Fibroblast of skin of right biceps (primary cell): ENCODE measurements at places on chromosomes 11 and 22.

GRCh38 chr11:92390783-92391182 lies 166.2 kb downstream of the FAT3 start:
- no peak for DNase-seq

- peak; percentile 80 for DNase-seq
Measured at GRCh38 chr11:116960930-116961329, 123.5 kb upstream of the APOA1 start.

- peak; percentile 13 for DNase-seq
Measured at GRCh38 chr11:43359422-43359818, 700 bp downstream of the TTC17 start.

- DNase-seq = no peak
Measured at GRCh38 chr11:36101466-36101865, 157.6 kb downstream of the LDLRAD3 start.

DNA sequence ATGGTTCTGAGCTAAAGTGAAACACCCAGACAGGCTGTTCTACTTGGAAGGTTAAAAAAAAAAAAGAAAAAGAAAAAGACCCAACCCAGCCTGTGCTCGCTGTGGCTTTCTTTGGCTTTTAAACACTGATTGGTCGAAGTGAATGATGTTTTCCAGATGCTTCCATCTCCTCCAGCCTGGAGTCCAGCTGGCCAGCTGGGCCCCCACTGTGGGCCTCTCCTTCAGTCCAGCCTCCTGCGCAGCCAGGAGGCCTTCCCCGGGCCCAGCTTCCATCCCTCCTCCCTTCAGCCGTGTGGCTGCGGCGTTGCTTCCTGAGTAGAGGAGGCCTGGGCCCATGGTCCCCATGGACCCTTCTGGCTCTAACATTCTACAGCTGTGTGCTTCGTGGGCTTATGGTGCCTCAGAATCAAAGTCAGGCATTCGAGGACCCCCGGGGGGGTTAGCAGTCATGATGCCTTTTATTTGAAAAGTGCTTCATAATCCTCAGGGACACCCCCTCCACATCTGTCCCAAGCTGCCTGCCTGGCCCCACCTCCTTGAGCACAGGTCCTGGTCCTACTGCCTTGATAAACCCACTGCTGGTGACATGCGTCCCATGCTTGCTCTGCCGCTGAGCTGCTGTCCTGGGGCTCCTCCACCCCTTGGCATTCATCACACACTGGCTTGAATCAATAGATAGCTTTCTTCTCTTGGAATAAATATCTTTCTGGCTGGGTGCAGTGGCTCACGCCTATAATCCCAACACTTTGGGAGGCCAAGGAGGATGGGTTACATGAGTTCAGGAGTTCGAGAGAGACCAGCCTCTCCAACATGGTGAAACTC lies 42.2 kb upstream of the FBLN1 start:
- DNase-seq = no peak

GRCh38 chr11:1515082-1516060 lies 28.8 kb upstream of the MOB2 start:
- peak; percentile 48 for DNase-seq

GRCh38 chr22:38129856-38130255 lies 19.4 kb upstream of the BAIAP2L2 start:
- no peak for DNase-seq

DNA sequence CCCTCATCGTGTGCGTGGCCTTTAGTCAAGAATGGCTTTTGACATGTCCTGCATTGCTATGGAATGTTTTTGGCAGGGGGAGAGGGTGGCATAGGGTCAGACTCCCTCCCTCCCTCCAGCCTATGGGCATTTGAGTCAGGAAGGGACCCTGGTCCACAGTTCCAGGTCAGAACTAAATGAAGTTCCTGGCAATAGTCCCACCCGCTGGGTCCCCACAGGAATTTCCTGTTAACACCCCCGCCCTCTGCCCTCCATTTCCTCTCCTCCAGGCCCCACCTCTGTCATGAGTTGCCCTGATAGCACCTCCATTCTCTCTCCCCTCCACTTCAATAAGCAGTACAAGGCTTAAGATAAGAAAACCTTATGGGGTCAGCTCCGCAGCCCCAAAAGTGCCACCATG lies 40.8 kb upstream of the LMO2 start:
- no peak for DNase-seq

GRCh38 chr11:18698341-18699268 lies at the start of gene TMEM86A:
TSS of gene TMEM86A (plus strand) at chr11:18698779. CDS start at chr11:18698887, 108 bp downstream.
- DNase-seq = peak; percentile 83

DNA sequence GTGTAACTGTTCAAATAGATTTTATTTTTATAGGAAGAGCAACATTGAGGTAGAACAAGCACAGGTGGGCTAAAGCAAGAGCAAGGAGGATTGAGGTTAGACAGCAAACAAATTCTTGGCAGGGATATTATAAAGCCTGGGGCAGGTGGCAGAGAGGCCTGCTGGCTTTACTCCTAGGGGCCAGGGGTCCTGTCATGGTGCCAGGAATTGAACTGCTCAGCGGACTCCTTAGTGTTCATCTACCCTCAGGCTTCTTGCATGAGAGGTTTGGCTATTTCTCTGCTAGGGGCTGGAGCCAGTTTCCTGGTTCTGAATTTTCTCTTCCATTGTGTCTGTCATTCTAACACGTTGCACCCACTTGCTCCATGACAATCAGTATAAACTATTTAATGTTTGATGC lies 217.2 kb upstream of the NCAM1 start:
- no peak for DNase-seq

- DNase-seq = no peak
Measured at GRCh38 chr22:47351836-47352579, 589.6 kb downstream of the TBC1D22A start.

- DNase-seq = no peak
Measured at GRCh38 chr11:115894176-115894575, 390.0 kb upstream of the CADM1 start.

- no peak for DNase-seq
Measured at GRCh38 chr11:11782532-11783110, 59.2 kb upstream of the USP47 start.

GRCh38 chr11:117482881-117483280 lies 155.2 kb downstream of the CEP164 start:
- DNase-seq = no peak

DNA sequence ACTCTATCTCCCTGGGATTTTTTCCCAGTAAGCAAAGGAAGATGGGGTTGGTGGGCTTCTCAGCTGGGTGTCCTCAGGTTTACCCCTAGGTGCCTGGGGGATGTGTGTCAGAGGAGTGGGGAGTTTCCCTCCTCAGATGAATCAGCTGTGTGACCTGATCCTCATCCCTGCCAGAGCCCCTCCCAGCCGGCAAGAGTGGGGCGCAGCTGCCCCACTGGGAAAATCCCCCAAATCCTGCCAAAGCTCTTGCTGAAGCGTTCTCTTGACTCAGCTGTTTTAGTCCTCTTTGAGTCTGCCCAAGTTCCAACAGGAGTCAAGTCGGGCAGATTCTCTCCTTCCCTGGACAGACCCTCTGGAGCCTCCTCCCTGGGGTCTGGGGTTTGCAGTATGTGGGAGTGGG lies 6.0 kb downstream of the C11orf68 start:
- peak; percentile 72 for DNase-seq

DNA sequence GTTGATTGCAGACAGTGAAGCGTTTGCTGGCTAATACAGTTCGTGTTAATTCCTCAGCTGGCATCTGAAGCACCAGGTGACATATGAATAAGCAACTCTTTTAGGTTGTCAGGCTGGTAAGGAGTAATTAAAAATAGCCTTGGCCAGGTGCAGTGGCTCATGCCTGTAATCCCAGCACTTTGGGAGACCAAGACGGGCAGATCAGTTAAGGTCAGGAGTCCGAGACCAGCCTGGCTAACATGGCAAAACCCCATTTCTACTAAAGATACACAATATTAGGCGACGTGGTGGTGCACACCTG lies 74.9 kb downstream of the CECR2 start:
- DNase-seq = no peak

DNA sequence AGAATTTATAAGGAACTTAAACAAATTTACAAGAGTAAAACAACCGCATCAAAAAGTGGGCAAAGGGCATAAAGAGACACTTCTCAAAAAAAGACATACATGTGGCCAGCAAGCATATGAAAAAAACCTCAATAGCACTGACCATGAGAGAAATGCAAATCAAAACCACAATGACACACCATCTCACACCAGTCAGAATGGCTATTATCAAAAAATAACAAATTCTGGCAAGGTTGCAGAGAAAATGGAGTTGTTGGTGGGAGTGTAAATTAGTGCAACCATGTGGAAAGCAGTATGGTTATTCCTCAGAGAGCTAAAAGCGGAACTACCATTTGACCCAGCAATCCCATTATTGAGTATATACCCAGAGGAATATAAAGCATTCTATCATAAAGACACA lies 866.8 kb upstream of the TENM4 start:
- no peak for DNase-seq

- DNase-seq = no peak
Measured at GRCh38 chr11:97614606-97615005, 1224.8 kb downstream of the JRKL start.

DNA sequence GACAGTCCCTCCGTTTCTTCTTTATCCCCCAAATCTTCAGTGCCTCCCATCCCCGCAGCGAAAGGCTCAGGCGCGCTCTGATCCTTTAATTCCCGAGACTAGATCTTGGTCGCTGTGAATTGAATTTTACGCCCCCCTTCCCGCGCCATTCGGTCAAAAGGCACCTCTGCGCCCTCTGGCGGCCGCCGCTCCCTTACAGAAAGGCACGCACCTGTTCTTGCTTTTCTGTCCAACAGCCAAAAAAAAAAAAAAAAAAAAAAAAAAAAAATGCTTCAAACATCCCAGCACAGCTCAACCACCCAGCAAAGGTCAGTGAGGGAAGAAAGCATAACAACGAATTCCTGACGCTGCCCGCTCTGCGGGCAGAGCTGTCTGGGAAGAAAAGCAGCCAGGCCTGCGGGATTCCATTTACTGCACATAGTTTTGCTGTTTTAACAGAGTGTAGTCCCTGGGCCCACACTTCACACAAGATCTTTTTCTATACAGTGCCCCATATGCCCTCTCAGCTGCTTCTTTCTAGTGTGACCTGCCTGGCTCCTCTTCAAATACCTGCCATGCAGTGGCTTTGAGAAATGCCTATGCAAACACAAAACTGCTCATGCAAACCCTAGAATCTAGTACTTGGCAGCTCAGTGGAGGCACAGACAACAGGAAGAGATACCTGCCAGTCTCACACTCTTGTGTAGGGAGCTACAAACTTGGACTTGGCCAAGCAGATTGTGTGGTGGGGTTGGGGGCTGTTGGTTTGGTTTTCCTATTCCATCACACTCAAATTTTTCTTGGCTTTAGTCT lies 1.3 kb upstream of the ESAM start:
- peak; percentile 63 for DNase-seq

DNA sequence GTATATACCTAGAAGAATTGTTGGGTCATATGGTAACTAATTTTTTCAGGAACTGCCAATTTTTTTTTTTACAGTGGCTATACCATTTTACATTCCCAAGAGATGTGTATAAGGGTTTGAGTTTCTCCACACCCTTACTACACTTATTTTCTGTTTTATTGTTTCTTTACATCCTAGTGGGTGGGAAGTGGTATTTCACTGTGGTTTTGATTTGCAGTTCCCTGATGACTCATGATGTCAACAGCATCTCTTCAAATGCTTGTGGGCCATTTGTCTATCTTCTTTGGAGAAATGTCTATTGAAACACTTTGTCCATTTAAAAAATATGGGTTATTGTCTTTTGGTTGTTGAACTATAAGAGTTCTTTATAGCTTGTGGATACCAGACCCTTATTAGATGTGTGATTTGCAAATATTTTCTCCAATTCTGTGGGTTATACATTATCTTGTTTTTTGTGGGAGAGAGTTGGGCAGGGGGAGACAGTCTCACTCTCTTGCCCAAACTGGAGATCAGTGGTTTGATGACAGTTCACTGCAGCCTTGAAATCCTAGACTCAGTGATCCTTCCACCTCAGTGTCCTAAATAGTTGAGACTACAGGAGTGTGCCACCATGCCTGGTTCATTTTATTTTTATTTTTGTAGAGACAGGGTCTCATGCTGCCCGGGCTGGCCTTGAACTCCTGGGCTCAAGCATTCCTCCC lies 30.3 kb upstream of the PISD start:
- peak; percentile 88 for DNase-seq

GRCh38 chr11:10538924-10539323 lies 2.1 kb downstream of the RNF141 start:
- DNase-seq = no peak

DNA sequence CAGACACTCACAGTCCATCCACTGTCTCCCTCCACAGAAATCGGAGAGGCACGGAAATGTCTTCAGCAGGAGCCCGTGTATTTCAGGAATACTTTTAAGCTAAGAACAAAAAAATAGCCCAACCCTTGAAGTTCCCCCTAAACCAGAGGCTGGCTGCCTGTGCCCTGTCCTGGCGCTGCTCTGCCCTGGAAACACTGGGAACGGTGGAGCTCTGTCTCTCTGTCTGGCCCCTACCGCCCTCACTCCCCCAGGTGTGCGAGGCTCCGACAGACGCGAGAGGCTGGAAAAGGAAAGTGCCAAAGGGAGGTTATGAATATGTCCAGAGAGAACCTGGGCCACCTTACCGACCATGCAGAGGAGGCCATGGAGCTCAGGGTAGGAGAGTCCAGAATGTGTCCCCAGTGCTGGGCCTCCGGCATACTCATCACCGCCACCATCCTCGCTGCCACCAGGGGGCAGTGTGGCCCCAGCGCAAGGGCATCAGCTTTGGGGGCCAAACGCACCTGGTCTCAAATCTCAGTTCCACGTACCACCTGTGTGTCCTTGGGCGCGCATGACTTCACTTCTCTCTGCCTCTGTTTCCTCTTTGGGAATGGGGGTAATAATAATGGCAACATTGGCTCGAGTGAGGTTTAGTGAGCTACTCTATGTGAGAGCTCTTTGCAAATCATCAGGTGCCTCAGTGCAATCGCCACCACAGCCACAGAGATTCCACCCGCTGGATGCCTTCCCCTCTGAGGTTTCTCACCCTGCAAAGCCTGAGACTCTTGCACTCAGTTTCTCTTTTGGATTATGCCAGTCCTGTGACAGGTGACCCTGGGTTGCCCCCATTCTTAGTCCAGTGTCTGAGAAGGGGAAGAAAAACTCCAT lies 10.4 kb upstream of the SLCO2B1 start:
- DNase-seq = peak; percentile 32

DNA sequence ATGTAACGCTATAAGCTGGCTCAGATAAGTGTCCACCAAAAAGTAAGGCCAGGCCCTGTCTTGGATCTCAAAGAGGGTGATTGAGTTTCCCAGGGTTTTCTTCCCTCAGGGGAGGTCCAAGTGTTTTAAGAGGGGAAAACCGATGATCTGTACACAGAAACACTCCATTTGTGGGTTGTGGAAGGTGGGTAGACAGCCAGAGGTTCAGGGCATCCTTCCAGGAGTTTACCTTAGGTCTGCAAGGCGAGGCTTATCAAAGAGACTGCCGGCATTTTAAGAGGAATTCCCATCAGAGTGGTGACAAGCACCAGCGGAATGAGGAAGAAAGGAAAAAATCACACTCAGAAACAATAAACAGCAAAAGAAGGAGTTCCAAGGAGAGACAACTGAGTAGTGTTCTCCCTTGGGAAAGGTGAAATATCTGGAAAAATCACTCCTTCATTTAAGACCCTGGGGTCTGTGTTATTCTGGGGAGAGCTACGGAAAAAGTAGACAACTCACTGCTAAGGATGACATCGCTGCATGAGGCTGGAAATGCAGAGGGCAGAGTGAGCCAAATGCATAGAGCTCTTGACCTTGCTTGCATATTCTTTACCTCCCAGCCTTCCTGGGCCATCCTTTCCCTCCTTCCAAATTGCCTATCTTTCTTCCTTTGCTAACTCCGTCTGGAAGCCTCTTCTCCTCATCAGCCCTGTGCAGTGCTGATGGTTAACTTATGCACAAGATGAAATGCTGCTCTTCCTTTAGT lies 22.1 kb upstream of the MMP7 start:
- DNase-seq = peak; percentile 70
